Fibroblast of skin of left quadriceps (primary cell): ENCODE measurements at places on chromosomes 7 and 10.

- no peak for DNase-seq
These were observed 154.8 kb downstream of the ARHGAP12 start for GRCh38 chr10:31773749-31774298.

DNA sequence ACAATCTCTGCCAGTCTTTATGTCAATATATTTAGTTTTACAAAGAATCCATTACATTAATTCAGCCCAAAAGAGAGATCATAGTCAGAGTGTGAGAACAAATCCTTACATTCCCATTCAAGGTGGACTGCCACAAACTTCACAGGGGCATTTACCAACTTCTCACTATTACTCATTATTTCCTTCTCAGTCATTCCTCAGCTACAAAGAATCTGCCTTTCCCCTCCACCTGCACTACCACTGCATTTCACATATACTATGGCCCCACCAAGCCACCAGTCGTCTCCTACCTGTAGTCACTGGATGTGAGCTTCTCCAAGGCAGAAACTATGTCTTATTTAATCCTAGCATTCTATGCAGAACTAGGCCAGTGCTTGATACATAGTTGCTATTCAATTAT, 94.3 kb downstream of the USP6NL start:
- DNase-seq, result no peak

GRCh38 chr10:16866541-16867275, 49.5 kb upstream of the RSU1 start:
- no peak for DNase-seq

- no peak for DNase-seq
These were observed 336.3 kb upstream of the SMIM30 start for GRCh38 chr7:113454597-113455169.

DNA sequence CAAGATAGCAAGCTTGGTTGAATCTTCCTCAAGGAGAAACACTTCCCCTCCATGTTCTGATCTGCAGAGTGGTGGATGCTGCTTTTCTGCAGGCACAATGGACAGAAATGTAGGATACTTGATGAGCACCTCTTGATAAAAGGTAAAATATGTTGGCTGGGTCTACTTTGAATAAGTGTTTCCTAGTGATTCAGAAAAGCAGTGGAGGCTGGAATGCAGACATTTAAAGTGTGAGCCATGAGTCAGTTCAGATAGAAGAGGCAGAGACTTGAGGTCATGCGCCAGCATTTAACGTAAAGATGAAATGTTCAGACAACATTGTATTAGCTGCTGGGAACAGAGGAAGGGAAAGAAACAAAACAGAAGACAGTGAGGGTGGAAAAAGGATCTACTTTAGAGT, 403.1 kb downstream of the ADRA2A start:
- DNase-seq, result no peak
